ENCODE measurements at places on chromosomes 1 and 21.

DNA sequence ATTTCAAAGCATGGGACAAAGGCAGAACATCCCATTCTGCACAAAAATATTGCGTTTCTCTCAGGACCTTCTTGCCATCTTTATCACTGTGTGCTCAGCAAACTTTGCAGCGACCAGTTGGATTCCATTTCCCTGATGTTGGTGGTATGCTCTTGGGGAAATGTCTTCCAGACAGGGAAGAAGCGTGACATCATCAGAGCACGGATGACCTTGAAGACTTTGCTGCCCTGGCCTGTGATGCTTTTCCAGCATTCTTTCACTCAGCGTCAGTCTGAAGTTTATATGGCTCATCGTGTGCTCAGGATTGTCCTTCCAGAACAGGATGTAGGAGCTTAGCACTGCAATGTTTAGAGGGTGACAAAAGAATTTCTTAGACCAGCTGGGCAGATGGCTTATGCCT, 131.4 kb upstream of the F3 start:
- DNase-seq = no peak

DNA sequence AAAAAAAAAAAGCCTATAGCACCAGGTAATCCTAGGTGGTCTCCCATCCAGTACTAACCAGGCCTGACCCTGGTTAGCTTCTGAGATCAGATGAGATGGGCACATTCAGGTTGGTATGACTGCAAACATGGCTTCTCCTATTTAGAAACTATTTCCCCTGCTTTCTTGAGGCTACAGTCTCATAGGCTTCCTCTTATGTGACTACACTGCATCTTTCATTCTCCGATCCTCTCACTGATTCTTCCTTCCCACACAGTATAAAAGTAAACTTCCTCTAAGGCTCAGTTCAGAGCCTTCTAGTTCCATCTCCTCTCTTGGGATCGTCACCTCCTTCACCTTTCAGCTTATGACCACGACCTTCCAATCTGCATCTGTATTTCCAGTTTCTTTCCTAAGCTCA, 30.4 kb upstream of the RNF2 start:
- DNase-seq = no peak

GRCh38 chr21:28761674-28762356, 230.9 kb downstream of the LTN1 start:
- no peak for DNase-seq

- no peak for DNase-seq
Observed at GRCh38 chr1:91895832-91896556, 10.0 kb upstream of the TGFBR3 start.

GRCh38 chr1:117564227-117565075, 41.4 kb upstream of the TENT5C start:
- peak; percentile 8 for DNase-seq

DNA sequence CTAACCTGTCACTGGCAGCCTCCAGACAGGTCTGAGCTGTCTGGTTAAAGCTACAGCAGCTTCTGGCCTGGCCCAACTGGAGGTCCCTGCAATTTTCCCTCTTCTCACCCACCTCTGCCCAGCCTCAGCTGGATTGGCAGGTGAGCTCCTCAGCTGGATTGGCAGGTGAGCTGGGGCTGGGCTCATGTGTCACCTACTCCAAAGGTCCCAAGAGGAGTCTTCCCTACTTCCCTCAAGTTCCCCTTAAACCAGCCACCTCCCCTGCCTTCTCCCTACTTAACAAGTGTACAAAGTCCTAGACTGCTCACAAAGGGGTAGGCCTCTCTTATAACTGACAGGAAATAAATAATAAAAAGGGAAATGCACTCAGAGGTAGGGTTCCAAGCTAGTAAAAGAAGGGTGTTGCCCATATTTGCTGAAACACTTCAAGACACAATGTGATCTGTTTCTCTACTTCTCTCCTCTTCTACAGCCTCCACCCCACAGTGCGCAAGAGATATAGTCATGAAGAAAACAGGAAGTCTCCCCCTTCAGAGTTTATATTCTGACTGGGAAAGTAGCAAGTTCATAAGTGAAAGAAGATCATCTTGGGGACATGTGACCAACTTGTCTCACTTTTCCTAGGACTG, at the start of gene GPA33:
GPA33 (minus strand) TSS at position 64 of the 629 bp plus-strand sequence. CDS start 90 bp downstream, outside the sequence.
- no peak for DNase-seq

GRCh38 chr1:33763406-33763805, 100.5 kb upstream of the HMGB4 start:
- no peak for DNase-seq

- DNase-seq = peak; percentile 73
Observed at GRCh38 chr1:171742577-171742922, 685 bp upstream of the VAMP4 start.

DNA sequence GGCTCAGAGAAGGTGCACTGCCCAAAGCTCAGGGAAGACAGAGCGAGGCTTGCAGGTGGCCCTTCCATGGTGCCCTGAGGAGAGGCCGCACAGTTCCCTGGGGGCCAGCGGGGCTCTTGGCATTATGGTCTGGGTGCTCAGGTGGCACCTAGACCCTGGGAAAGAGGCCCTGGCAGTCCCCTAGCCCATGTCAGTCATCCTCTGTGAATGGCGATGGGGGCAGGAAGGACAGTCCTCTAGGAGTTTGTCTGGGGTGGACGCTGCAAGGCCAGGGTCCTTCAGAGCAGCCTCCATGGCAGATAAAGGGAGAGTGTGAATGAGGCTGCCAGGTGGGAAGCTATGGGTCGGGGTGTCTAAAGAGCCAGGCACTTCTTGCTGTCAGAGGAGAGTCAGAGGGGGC, 345.9 kb upstream of the VAMP3 start:
- no peak for DNase-seq

- no peak for DNase-seq
Observed at GRCh38 chr1:35756064-35756463, 13.7 kb downstream of the CLSPN start.

DNA sequence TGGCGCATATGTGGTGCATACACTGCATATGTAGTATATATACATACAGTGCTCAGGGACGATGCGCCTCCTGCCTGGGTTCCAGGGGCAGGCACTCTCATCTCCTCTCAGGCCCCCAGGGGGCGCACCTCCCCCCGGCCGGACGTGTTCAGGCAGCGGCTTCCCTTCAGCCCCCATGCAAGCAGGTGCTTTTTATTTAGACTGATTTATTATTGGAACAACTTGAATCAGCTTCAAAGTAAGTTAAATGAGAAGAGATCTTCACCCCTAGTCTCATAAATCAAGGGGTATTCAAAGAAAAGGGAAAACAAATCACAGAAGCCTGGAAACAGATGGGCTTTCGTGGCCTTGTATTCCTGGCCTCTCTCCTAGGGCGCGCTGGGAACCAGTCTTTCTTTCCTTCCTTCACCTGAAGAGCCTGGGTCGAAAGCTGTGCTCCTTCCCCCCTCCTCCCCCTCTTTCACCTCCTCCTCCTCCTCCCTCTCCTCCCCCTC, 64.6 kb downstream of the UBIAD1 start:
- DNase-seq = peak; percentile 92

GRCh38 chr1:54811739-54812655, 10.9 kb upstream of the TTC22 start:
- DNase-seq = no peak

- DNase-seq = no peak
Observed at GRCh38 chr1:65393928-65394327, 26.5 kb upstream of the LEPR start.

GRCh38 chr1:157107702-157108101, 8.1 kb upstream of the ETV3L start:
- no peak for DNase-seq

- DNase-seq = peak; percentile 27
Observed at GRCh38 chr1:113608399-113608798, 150.9 kb downstream of the PHTF1 start.

DNA sequence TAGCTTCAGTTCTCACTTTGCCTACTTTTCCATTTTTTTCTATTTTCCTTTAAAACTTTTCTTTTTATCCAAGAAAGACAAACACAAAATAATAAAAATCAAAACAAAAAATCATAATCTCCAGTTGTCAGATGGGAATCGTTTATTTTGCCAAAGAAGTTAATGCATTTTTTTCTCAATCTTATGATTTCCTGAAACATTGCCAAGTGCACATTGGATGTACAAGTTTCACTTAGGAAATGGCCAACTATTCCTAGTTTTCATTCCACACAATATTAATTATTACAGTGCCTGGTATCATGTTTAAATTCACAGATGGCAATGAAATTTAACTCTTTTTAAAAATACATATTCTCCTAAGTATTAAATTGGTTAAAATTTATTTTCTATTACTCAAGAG, 1050.5 kb downstream of the TTLL7 start:
- no peak for DNase-seq
